NCI-H1092 treated with DMSO at 0.1 percent for 48 hours (cell line): ENCODE measurements at places on chromosomes 7 and 10.

DNA sequence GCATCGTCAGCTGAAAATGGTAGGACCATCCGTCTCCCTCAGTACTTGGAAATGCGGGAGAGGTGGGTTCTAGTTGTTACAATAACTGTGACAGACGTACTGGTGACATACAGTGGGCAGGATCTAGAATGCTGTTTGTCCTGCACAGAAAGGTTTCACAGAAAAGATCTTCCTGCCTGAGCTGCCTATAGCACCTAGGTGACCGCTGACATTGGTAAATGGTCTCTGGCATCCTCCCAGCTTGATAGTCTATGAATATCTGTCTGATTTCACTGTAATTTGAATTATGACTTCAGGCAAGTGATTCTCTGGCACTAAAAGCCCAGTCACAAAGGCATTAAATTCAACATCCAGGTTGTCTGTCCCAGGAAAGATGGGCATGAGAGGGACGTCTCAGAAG, 38.2 kb upstream of the CCDC3 start:
- no peak for DNase-seq

- DNase-seq: no peak
Observed at GRCh38 chr7:3156508-3156907, 112.8 kb upstream of the CARD11 start.

- DNase-seq: no peak
Observed at GRCh38 chr7:79787623-79788022, 334.2 kb upstream of the MAGI2 start.

DNA sequence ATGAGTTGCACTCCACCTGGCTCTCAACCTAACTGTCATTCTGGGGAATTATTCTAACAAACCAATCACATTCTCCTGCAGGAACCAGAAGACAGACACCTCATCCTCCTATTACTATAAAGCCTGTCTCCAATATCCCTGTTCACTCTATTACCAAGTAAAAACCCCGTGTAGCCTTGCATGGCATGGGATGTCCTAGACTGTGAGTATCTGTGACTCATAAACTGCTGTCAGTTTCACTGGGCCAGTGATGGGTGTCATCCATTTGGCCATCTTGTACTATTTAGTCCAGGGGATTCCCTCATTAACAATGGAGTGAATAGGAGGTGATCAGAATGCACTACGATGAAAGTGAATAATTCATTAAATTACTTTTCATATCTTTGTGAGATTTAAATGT, 608.7 kb downstream of the DNAJB9 start:
- no peak for DNase-seq

DNA sequence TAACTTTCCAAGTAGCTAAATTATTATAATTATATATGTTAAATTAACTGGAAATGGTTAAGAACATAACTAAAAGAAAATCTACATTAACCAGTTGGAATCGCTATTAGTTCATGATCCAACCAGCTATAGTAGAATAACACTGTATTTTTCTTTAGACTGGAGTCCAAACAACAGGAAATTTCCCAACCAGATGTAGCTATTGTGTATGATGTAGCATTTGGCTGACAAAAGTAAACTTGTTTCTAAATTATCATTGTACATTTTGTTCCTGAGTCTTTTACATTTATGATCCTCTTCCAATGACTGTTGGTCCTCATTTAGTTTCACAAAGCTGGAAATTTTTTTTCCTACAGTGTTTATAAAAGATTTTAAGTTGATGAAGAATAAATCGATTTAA, 62.1 kb downstream of the PAPSS2 start:
- no peak for DNase-seq

GRCh38 chr7:51306761-51307160, 9.8 kb downstream of the COBL start:
- DNase-seq: no peak

- DNase-seq: no peak
Observed at GRCh38 chr7:76359978-76360638, 1.3 kb upstream of the YWHAG start.

- no peak for DNase-seq
Observed at GRCh38 chr10:13994932-13995331, 335.8 kb downstream of the FRMD4A start.

DNA sequence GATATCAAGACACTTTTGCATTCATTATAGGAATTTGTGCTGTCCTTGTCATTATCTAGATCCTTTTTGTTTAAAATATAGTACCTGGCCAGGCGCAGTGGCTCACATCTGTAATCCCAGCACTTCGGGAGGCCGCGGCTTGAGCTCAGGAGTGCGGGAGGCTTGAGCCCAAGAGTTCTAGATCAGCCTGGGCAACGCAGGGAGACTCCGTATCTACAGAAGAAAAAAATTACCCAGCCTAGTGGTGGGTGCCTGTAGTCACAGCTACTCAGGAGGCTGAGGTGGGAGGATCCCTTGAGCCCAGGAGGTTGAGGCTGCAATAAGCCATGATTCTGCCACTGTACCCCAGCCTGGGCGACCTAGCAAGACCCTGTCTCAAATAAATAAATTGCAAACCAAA, 621 bp upstream of the MORN4 start:
- DNase-seq: peak; percentile 8

DNA sequence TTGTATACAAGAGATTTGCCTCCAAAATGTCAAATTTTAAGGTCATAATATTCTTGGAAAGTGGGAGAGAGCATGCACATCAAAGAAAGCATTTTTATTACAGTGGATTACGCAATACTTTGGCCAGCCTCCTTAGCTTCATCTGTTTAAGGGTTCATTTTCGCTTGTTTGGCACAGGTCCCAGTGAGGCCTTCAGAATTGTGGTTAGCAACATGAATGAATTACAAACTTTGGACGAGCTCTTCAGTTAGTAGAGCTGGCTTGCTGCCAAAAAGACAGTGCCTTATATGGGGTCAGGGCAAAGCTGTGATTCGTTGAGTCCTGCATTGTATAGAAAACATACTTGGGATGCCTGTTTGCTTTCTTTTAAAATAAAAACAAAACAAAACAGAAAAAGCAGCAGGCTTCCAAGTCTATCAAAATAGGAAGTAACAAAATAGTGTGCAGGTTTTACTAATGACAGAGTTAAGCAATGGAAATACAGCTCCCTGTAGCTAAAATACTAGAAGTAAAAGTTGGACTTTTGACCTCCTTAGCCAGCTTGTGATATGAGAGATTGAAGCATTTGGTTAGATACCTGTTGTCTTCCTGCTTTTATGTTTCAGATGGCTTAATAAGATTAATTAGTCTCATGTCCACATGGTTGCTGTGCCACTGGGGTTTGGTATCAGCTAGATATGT, 190.8 kb downstream of the MLLT10 start:
- peak; percentile 95 for DNase-seq

GRCh38 chr10:108612485-108612884, 1310.8 kb downstream of the XPNPEP1 start:
- no peak for DNase-seq

DNA sequence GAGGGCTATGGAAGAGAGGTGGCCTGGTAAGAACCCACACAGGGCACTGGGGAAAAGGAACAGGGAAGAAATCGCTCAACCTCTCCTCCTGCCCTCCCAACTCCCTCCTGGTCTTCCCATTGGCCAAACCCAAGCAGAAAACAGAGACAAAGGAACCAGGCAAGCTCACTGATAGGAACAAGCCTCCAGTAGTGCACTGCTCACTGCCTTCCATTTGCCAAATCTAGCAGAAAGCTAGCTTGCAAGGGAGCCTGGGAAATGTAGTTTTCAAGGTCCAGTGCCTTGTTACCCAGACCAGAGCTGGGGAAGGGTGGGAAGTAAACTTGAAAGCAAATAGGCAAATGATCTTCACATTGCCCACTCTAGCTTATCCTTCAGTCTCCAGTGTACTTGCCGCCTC, 556.1 kb upstream of the AUTS2 start:
- no peak for DNase-seq

DNA sequence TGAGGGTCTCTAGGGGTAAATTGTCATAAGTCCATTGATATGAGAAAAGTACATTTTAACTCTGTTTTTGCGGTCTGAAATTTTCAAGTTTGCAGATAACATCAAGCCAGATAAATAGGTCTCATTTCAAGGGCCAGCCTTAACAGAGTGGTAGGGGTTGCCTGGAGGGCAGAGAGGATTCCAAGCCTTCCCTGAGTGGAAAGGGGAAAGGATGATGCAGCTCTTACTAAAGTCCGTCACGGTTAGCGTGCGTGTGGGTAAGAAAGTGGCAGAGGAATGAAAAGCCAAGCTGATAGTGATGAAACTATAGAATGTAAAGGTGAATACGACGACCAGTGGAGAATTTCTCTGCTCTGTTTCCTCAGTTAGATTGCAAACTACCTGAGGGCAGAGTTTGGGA, 71.6 kb downstream of the ADRA2A start:
- DNase-seq: no peak

DNA sequence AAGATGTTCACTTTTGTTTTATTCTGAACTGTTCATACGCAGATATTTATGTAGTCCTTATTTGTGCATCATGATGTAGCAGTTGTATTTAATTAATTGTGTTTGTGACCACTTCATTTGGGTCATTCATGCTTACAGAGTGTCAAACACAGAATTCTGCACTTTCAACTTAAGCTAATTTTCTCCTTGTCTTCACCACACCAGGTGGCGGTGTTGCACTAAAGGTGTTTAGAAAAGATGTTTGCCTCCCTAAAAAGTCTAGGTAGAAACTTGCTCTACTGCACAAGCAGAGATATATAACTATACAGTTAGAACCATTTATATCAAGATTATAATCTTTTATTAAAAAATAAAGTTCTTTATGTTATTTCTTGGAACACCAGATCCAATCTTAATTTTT, 1.3 kb upstream of the TAS2R38 start:
- peak; percentile 58 for DNase-seq

GRCh38 chr7:92631067-92631849, 41.1 kb upstream of the FAM133B start:
- DNase-seq: no peak

DNA sequence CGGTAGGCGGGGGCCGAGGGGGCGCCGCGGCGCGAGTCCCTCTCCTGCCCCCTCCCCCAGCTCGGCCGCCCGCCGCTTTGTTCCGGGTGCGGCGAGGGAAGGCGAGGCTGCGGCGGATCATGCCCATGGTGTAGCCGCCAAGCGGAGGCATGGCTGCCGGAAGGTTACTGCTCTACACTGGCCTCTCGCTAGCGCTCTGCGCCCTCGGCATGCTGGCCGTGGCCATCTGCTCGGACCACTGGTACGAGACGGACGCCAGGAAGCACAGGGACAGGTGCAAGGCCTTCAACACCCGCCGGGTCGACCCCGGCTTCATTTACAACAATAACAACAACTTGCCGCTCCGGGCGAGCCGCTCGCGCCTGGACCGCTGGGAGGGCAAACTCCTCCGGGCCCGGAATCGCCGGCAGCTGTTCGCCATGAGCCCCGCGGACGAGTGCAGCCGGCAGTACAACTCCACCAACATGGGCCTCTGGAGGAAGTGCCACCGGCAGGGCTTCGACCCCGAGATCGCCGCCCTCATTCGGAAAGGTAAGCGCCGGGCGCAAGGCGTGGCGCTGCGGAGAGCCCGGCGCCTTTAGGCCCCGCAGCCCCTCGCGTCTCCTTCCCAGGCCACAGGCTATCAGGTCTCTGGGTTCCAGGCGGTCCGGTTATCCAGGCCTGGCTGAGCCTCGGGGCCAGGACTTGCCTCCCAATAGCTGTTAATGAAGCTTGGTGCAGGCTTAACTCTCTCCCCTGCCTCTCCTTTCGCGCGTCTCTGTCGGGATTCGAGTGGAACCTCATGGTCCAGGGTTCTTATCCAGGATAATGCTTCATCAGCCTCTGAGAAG, 513 bp downstream of the TMEM178B start:
- peak; percentile 78 for DNase-seq

DNA sequence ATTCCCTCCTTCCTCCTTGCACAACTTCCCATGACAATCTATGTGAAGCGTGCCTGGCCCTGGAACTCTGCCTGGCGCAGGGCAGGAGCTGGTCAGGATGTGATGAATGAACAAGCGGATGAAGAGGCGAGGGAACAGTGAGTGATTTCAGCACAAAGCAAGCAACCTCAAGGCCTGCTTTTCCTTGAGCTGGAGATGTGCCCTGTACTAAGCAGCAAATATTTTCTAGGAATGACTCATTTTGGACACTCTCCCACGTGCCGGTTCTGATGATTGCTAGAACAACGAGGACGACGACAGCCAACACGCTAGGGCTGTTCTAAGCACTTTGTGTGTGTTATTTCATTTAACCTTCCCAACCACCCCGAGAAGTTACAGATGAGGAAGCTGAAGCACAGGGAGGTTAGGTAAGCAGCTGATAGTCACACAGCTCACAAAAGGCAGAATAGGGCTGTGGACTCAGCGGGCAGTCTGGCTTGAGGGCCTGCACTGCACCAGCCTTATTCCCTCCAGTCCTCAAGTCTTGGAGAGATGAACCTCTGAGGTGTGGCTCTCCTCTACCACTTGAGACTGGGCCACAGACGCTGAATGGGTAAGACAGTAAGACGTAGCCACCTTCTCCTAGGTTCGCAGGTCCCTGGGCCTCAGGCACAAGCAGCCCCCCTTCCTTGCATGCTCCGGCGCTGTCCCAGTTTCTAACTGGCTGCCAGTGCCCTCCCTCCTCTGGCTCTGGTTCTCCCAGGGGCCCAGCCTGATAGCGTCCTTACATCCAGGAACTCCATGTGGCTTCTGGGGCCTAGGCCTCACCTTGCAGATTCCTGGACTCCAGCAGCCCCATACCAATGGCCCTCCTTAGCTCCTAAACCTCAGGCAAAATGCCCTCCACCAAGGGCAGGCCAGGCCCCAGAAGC, 59.0 kb downstream of the YKT6 start:
- no peak for DNase-seq

GRCh38 chr7:25083201-25083600, 41.9 kb downstream of the CYCS start:
- DNase-seq: no peak

- no peak for DNase-seq
Observed at GRCh38 chr10:48495282-48496045, 109.4 kb downstream of the ARHGAP22 start.

DNA sequence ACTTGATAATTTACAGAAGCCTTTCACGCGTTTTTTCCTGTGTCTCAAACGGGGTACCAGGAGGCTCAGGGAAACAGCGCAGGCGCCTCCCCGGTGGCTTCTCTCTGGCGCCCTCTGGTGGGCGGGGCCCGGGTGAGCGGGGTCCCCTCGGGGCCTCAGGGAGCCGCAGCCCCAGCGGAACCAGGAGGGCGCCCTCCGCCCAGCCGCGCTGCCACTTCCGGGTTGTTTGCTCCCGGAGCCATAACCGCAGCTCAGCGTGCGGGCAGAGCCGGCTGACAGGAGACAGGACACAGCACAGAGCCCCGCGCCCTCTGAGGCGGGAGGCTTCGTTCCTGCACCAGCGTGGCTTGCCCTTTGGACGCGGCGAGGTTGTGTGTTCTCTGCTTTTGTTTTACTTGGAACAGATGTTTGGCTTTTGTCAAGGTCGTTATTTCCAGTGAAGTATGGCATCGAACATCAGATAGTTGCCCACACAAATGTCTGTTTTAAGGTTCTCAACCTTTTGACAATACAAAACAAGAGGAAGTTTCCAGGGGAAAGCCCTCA, 6.9 kb upstream of the CYP2E1 start:
- DNase-seq: peak; percentile 27

GRCh38 chr10:84398696-84399095, 70.3 kb downstream of the CCSER2 start:
- no peak for DNase-seq

- no peak for DNase-seq
Observed at GRCh38 chr10:26448292-26448691, 10.2 kb downstream of the APBB1IP start.
